ENCODE measurements at places on chromosomes 2 and 18. TPM values are rescaled to one million over a fixed set of nuclear protein-coding genes. Genes with fewer than 3 reads are reported as not detected.

SLC66A2 gene
- 45.5 TPM for total RNA-seq

CLEC4F gene
- total RNA-seq = 0.72 TPM

SRBD1 gene
- total RNA-seq = 19.5 TPM

UNC80 gene
- total RNA-seq = 0.06 TPM

SCN1A gene
- not detected for total RNA-seq

CFAP65 gene
- 2.0 TPM for total RNA-seq

TDRD15 gene
- total RNA-seq = 0.06 TPM

- no peaks in the 10 kb centered on the region for H3K36me3 ChIP-seq
- no peak overlapping the region for H3K27ac ChIP-seq
- no peaks in the 10 kb centered on the region for H3K27me3 ChIP-seq
- H3K4me1 ChIP-seq = no peaks in the 10 kb centered on the region
Observed at GRCh38 chr18:25248755-25249154, 103.2 kb downstream of the ZNF521 start.

- no peaks in the 10 kb centered on the region for H3K36me3 ChIP-seq
- DNase-seq = no peak
- H3K4me1 ChIP-seq = no peaks in the 10 kb centered on the region
- no peaks in the 10 kb centered on the region for H3K27me3 ChIP-seq
- H3K27ac ChIP-seq = no peak overlapping the region
- H3K4me3 ChIP-seq = no peak overlapping the region
Observed at GRCh38 chr18:76315722-76316230, 179.3 kb downstream of the ZNF516 start.

GRCh38 chr2:148918554-148918953 lies 43.5 kb downstream of the KIF5C start:
- no peaks in the 10 kb centered on the region for H3K27me3 ChIP-seq
- no peaks in the 10 kb centered on the region for H3K4me1 ChIP-seq
- no peaks in the 10 kb centered on the region for H3K36me3 ChIP-seq

DNA sequence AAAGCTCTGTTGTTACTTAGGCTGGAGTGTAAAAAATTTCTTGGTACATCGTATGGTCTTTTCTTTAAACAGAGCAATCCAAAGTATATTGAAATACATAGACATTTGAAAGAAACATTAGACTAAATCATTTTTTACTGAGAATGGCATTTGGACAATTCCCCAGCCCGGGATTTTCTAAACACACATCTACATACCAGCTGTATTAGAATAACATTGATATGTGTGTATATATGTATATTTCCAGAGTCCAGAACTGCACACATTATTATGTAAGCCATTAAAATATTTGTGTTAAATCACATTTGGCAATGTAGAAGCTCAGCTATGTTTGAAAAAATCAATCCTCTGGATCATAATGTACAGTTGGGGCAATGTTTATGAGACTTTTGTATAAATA lies 1853.6 kb upstream of the LRRTM1 start:
- no peak overlapping the region for H3K4me3 ChIP-seq
- no peak for DNase-seq
- H3K36me3 ChIP-seq = no peaks in the 10 kb centered on the region
- H3K27me3 ChIP-seq = no peaks in the 10 kb centered on the region
- H3K4me1 ChIP-seq = no peaks in the 10 kb centered on the region

DNA sequence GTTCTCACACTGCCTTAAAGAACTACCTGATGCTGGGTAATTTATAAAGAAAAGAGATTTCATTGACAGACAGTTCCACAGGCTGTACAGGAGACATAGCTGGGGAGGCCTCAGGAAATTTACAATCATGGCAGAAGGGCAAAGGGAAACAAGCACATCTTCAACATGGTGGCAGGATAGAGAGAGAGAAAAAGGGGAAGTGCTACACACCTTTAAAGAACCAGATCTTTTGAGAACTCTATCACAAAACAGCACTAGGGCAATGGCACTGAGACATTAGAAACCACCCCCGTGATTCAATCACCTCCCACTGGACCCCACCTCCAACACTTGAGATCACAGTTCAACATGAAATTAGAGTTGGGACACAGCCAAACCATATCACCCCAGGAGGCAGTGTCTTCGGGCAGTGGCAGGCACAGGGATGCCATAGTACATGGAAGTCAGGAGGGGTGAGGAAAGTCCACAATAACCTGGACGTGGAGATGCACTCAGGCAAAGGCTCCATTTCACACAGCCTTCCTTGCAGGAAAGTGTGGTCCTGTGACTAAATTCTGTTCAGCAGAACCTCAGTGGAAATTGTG lies 120.4 kb upstream of the SERPINE2 start:
- H3K36me3 ChIP-seq = no peaks in the 10 kb centered on the region
- no peaks in the 10 kb centered on the region for H3K27me3 ChIP-seq
- no peak for DNase-seq
- H3K27ac ChIP-seq = no peak overlapping the region

DNA sequence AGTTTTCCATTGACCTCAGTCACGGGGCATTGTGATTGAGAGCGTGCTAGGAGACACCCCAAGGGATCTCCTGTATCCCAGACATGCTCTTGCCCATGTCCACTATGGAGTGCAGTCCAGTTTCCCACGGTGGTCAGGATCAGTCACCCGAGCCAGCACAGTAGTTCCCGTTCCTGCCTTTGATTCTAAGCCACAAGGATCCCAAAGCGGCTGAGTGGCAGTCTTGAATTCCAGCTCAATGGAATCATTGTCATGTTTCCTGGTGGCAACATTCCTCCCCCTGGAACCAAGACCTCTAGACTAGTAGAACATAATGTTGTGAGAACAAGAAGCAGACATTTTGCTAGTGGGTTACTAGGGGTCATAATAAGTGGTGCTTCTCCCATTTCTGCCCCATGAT lies 154.3 kb downstream of the SEPTIN10 start:
- no peak for DNase-seq
- H3K27me3 ChIP-seq = no peaks in the 10 kb centered on the region
- no peak overlapping the region for H3K4me3 ChIP-seq
- H3K36me3 ChIP-seq = no peaks in the 10 kb centered on the region
- H3K4me1 ChIP-seq = peaks cover 10% of the 10 kb centered on the region
- no peak overlapping the region for H3K27ac ChIP-seq

- no peaks in the 10 kb centered on the region for H3K27me3 ChIP-seq
- H3K4me1 ChIP-seq = no peaks in the 10 kb centered on the region
- H3K4me3 ChIP-seq = no peak overlapping the region
- H3K36me3 ChIP-seq = no peaks in the 10 kb centered on the region
Observed at GRCh38 chr2:216807857-216808272, 52.0 kb downstream of the TNP1 start.

DNA sequence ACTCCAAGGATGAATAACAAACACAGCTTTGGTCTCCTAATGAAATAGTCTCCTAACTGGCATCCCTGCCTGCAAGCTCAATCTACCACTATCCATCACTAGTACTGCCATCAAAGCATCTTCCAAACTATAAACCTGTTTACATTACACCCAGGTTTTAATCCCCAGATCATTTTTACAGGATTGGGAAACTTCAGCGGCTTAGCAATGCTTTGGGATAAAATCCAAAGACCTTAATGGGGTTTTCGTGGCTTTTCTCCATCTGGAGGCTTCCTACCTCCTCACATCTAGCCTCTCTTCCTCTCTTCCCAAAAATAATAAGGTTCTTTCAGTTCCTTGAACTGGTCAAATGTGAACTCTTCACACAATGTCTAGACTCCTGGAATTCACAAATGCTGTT lies 92.2 kb upstream of the SETBP1 start:
- H3K36me3 ChIP-seq = no peaks in the 10 kb centered on the region
- H3K4me1 ChIP-seq = no peaks in the 10 kb centered on the region
- no peak for DNase-seq
- no peak overlapping the region for H3K4me3 ChIP-seq

GRCh38 chr2:19574778-19575260 lies 216.4 kb upstream of the OSR1 start:
- H3K4me1 ChIP-seq = no peaks in the 10 kb centered on the region
- no peak overlapping the region for H3K4me3 ChIP-seq
- H3K36me3 ChIP-seq = no peaks in the 10 kb centered on the region
- no peaks in the 10 kb centered on the region for H3K27me3 ChIP-seq

DNA sequence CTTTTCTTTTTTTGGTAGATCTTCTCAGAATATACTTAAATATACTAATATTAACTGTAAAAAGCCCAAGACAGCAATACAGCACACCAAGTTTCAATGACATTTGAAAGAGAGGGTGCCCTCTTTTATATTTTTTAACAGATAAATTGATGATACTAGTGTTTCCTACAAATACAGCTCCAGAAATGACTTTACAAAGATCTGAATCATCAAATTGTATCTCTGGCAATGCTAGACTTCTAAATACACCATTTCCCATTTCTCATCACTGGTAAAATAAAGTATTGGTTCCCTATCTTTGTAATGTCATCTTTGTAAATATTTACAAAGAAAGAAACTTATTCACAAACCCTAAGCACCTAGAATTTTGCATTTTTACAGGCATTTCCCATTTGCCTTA lies 281.3 kb downstream of the EXOC6B start:
- H3K27me3 ChIP-seq = no peaks in the 10 kb centered on the region
- no peak for DNase-seq
- no peak overlapping the region for H3K4me3 ChIP-seq
- H3K4me1 ChIP-seq = no peaks in the 10 kb centered on the region
- no peaks in the 10 kb centered on the region for H3K36me3 ChIP-seq
- no peak overlapping the region for H3K27ac ChIP-seq

- peak; percentile 14 for DNase-seq
- no peaks in the 10 kb centered on the region for H3K36me3 ChIP-seq
- no peak overlapping the region for H3K4me3 ChIP-seq
- H3K27ac ChIP-seq = no peak overlapping the region
Observed at GRCh38 chr2:231228974-231229529, 30.6 kb downstream of the ARMC9 start.

DNA sequence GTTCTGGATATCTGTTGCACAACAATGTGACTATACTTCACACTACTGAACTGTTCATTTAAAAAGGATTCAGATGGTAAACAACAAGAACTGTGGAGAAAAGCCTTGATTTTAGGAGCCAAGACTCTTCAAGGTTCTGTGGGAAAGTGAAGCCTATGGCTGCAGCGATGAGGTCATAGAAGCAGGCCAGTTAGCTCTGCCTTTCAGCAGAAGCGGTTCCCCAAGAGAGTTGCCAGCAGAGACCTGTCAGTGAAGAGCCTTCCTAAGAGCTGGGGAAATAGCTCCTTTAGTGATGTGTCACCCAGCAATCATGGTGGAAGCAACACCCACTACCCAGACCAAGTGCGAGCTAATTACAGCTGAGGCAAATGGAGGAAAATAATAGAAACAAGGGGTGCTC lies 346.5 kb upstream of the ETAA1 start:
- H3K36me3 ChIP-seq = no peaks in the 10 kb centered on the region
- H3K27ac ChIP-seq = no peak overlapping the region
- H3K4me3 ChIP-seq = no peak overlapping the region
- H3K27me3 ChIP-seq = no peaks in the 10 kb centered on the region
- no peaks in the 10 kb centered on the region for H3K4me1 ChIP-seq
- no peak for DNase-seq

- no peaks in the 10 kb centered on the region for H3K27me3 ChIP-seq
- H3K4me3 ChIP-seq = no peak overlapping the region
- DNase-seq = no peak
- no peaks in the 10 kb centered on the region for H3K4me1 ChIP-seq
- H3K36me3 ChIP-seq = no peaks in the 10 kb centered on the region
- no peak overlapping the region for H3K27ac ChIP-seq
Observed at GRCh38 chr2:141439524-141439923, 691.3 kb downstream of the LRP1B start.

GRCh38 chr18:48829443-48830149 lies 121.2 kb downstream of the SMAD7 start:
- H3K27ac ChIP-seq = peak overlapping the region; percentile 76
- H3K27me3 ChIP-seq = no peaks in the 10 kb centered on the region
- DNase-seq = peak; percentile 78
- no peak overlapping the region for H3K4me3 ChIP-seq
- H3K4me1 ChIP-seq = peaks cover 26% of the 10 kb centered on the region
- no peaks in the 10 kb centered on the region for H3K36me3 ChIP-seq

DNA sequence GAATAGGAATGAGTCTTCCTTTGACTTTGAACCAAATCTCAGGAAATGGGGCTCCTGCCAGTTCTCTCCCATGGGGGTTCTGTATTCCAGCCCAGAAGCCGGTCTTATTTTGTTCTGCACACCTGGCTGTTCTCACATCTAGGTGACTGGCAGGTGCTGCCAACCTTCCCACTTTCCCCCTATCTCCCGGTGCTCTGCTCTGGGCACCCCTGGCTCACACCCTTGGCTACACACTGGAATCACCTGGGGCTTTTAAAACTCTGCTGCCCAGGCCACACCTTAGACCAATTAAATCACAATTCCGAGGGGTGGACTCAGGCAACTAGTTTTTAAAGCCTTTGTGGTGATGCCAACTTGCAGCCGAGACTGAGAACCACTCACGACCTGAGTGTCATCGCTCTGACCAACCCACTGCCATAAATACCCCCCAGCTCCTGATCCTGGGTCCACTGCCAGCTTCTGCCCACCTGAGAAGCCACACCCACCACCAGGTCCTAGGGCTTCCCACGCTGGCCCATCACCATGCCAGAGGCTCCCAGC lies 69.2 kb downstream of the KCNF1 start:
- no peaks in the 10 kb centered on the region for H3K4me1 ChIP-seq
- H3K4me3 ChIP-seq = no peak overlapping the region
- H3K36me3 ChIP-seq = no peaks in the 10 kb centered on the region
- no peak overlapping the region for H3K27ac ChIP-seq
- no peaks in the 10 kb centered on the region for H3K27me3 ChIP-seq

DNA sequence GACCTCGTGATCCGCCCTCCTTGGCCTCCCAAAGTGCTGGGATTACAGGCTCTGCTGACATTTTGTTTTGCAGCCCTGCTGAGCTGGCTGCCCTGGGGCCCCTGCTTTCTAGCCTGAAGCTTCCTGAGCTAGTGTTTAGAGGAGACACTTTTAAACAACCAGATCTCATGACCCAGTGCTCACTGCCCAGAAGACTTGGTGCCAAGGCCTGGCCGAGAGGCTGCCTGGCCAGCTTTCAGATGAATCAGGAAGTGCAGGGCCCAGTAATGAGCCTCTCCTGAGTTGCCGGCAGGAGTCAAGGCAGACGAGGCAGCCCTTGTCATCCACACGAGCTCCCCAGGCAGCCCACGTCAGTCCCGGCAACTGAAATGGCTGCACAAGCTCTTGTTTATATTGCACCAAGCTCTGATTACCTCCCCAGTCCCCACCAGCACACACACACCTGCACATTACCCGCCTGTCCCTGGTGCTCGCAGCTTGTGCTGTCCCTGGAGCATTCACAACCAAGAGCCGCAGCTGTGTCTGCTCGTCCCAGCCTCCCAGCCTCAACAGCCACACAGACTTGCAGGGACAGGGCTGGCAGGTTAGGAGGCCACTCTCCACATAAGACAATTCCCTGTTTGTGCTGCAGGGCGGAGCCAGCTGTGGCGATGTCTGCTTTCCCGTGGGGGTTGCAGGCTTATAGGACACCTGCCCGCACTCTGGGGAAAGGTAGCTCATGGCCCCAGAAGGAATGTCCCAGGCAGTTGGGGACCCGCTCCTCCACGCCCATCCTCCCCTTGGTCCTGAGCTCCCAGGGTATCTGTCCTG lies 331.2 kb upstream of the MYT1L start:
- no peak overlapping the region for H3K27ac ChIP-seq
- no peak overlapping the region for H3K4me3 ChIP-seq
- H3K27me3 ChIP-seq = no peaks in the 10 kb centered on the region
- no peak for DNase-seq

DNA sequence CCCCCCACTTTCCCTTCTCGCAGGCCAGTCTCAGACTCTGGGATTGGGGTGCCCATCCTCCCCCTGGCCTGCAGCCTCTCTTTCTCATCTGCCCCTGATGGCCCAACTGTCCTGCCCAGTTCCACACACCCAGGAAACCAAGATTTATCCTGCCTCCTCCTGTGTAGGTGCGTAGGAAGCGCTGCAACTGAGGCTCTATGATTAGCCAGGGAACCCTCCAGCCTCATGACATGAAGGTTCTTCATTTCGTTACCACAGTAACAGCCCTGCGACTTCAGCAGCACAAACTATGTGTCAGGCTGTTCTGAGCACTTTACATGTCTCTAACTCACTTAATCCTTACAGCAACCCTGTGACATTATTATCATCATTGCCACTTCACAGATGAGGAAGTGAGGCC lies 305.9 kb downstream of the CELF4 start:
- H3K36me3 ChIP-seq = no peaks in the 10 kb centered on the region
- no peaks in the 10 kb centered on the region for H3K27me3 ChIP-seq
- no peak overlapping the region for H3K27ac ChIP-seq
